ENCODE measurements at places on chromosomes 11 and 22.

GRCh38 chr11:126152152-126152551, 59.3 kb downstream of the RPUSD4 start:
- no peak for DNase-seq

- DNase-seq, result no peak
These were observed 199.5 kb downstream of the TENM4 start for GRCh38 chr11:79241205-79241851.

DNA sequence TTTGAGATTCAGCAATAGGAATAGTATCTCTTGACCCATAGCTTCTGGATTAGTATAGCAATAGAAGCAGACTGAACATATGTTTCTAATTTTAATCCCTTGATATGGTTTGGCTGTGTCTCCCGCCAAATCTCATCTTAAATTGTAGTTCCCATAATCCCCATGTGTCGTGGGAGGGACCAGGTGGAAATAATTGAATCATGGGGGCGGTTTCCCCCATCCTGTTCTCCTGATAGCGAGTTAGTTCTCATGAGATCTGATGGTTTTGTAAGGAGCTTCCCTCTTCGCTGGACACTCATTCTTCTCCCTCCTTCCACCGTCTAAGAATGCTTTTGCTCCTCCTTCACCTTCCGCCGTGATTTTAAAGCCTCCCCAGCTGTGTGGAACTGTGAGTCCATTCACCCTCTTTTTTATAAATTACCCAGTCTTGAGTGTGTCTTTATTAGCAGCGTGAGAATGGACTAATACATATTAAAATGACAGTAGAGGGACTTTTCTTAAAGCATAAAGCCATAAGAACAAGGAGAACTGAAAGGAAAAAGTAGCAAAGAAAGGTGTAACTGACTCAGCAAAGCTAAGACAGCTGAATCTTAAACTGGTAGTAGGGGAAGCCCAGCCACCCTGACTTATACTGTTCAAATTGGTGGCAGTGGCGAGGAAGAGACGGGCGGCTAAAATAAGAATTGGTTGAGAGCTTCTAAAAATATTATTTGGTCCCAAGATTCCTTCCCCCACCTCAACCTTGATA, 20.3 kb upstream of the SLN start:
- DNase-seq, result no peak

DNA sequence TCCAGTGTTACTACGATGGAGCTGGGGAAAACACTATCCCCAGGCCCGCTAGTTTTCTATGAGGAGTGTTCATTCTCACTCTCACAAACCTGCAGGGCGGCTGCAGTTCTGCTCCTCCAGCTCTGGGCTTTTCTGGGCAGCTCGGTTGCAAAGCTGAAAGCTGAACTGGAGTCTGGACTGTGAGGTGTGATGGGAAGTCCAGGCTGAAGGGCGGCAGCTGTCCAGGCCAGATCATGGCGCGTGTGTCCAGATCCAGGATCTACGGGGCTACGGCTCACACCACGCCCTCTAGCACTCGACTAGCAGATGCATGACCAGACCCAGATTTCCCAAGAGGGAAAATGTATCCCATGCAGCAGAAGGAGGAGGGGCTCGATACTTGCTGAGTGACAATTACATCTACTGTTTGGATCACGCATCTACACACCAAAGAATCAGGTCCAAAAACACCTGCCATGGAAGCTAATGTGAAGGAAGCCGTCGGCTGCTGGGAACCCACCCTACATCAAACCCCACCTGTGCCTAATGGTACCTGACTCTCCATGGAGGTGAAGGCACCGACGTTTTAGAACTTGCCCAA, 555.0 kb downstream of the BRD1 start:
- no peak for DNase-seq

DNA sequence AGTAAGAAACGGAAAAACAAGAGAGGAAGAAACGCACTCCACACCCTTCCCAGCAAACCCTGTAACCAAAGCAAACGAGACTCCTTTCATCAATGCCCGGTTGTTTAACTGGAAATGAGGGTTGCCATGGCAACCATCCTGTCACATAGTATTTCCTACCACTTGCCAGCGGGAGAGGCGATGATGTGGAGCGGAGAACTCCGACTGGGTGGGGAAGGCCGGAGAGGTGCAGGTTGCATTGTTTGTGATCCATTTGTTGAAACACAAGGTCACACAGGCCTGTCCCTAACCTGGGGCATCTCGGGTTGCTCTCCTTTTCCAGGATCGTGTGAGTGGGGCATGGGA, 609.9 kb downstream of the BUD13 start:
- DNase-seq, result peak; percentile 90

GRCh38 chr22:21669026-21669425, 3.2 kb downstream of the PPIL2 start:
- no peak for DNase-seq

All from NCI-H748 treated with DMSO at 0.1 percent for 48 hours (cell line).